ENCODE measurements at places on chromosomes 1 and 21.

DNA sequence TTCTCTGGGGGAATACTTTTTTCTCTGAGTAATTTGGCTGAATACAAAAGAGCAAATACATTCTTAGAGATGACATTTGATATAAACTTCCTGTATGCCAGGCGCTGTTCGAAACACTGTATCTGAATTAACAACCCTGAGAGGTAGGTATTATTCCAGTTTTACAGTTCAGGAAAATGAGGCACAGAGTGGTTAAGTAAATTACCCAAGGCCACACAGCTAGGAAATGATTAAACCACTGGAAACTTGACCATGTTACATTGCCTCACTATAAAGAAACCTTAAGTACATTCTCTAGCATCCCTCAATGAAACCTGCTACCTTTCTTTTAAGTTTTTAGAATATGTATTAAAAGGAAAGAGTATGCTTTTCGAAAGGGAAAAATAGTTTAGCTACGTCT, 54.6 kb downstream of the SMYD2 start:
- no peak for DNase-seq

DNA sequence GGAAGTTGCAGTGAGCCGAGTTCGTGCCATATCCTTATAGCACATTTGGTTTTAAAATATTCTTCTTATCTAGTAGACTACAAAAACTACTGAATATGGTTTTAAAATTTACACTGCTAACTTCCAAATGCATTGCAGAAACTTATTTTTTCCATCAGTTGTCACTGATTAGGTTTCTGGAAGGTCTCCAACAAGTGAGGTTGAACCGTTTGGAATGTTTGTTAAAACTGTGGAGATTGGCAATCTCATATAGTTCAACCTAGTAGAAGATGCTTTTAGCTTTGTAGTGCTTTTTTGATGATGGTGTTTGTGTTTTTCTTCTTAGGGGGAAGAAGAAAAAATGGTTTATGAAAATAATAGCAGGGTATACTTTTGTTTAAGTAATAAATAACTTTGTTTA, 12.9 kb downstream of the CENPF start:
- no peak for DNase-seq

DNA sequence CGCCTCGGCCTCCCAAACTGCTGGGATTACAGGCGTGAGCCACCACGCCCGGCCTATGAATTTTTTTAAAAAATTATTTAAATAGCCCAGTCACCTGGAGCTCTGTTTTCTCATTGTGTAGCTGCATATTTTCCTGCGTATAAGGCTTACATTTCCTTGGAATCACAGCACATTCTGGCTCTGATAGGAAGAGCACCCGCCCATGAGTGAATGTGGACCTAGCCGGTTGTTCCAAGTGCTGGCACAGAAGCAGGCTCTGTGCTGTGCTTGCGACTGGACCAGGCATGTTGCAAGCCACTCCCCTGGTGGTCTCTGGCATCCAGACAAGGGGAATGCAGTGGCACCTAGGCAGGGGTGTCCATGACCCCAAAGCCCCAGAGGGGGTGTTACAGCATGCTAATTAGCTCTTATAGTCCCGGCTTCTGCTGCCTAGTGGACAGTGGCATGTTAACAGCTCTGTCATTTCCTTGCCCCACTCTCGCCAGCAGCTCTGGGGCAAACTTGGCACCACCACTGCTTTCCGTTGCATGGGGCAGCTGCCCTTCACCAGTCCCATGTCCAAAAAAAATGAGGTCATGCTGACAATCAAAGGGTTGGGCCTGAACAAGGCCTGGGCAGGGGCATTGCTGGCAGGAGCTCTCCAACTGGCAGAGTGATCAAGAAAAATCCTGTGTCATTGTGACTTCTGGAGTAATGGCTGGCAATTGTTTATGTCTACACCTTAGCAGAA, 5.2 kb upstream of the VTCN1 start:
- no peak for DNase-seq

DNA sequence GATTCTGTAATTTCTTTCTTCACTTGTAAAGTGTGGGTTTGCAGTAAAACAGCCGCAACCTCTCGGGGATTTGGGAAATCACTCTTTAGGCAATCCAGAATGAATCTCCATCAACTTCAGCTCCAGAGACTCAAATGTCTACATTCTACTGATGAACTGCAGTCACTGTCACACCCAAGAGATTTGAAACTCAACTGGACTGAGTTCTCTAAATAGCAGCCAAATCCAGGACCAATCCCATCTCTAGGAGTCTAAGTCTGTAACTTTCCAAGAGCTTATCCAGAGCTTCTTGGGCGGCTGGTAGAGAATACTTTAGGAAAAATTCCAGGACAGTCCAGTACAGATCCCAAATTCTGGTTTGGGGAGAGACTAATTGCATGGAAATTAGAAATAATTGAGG, 62.9 kb downstream of the ADAMTS1 start:
- no peak for DNase-seq

- DNase-seq, result no peak
These were observed 2.6 kb upstream of the TMEM240 start for GRCh38 chr1:1542766-1543705.

DNA sequence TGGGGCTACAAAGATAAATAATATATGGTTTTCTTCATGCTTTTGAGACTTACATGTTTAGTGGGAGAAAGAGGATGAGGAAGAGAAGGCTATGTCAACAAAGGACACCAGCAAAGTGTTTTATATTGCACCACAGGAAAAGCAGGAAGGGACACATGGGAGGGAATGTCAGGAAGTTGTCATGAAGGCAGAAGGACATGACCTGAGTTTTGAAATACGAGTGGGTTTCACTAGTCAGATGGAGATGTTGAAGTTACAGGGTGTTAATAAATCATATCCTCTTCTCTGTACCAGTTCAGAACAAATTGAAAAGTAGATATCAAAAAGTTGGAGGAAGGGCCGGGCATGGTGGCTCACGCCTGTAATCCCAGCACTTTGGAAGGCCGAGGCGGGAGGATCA, 18.2 kb upstream of the AGO1 start:
- no peak for DNase-seq

DNA sequence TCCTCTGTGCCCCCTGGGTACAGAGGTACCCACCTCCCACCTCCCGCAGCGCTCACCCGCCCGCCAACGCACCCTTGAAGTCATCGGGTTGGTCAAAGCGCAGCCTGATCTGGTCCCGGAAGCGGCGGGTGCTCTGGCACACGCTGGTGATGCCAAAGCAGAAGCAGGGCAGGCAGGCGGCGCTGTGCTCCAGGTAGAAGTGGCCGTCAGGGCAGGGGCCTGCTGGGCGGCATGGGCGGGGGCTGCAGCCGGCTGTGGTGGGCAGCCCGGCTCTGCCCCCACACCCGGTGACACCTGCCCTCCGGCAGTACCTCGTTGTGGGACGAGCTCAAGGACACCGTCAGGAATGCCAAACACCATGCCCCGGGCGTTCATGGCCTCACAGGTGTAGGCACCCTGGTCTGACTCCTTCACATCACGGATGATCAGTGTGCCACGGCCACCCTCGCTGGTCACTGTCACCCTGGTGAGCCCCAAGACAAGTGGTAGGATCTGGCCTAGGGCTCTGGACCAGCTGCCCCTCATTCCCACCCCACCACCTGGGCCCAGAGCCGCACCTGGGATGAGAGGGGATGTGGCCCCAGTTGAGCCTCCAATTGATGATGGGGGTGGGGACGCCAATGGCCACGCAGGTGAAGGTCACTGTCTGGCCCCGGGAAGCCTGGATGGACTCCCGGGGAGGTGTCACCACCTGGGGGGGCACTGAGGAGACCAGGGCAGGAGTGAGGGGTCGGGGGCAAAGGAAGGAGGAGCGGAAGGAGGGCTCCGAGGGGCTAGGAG, 52.5 kb downstream of the HSPG2 start:
- DNase-seq, result no peak

DNA sequence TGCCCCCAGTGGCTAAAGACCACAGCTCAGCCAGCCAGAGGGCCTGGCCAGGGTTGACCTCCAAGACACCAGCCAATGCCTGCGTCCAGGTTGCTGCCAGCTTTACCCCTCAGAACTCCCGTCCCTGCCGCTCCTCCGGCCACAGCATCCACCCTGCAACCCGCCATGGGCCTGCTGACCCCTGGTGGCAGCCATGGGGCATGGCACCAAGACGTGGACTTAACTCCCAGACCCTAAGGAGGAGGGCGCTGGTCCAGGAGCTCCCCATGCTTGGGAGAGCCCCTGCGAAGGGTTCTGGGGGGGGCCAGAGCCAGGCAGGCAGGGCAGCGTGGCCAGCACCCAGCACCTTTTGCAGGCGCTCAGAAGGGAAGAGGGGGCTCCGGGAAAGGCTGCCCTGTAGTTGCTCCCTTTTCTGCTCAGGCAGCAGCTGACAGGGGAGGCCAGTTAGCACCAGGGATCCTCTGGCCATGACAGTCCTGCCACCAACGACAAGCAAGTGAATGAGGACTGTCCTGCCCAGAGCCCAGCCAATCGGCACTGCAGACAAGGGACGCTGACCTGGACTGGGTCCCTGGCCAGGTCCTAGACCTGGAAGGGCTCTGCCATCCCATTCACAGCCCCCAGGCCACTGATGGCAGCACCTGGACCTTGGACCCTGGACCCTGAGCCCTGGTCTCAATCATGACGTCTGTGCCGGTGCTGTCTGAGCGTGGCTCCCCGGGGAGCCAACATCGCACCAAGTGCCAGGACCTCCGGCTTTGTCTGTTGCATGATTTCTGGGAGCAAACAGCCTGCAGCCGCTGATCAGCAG, 246.2 kb downstream of the NPHP4 start:
- DNase-seq, result peak; percentile 20

DNA sequence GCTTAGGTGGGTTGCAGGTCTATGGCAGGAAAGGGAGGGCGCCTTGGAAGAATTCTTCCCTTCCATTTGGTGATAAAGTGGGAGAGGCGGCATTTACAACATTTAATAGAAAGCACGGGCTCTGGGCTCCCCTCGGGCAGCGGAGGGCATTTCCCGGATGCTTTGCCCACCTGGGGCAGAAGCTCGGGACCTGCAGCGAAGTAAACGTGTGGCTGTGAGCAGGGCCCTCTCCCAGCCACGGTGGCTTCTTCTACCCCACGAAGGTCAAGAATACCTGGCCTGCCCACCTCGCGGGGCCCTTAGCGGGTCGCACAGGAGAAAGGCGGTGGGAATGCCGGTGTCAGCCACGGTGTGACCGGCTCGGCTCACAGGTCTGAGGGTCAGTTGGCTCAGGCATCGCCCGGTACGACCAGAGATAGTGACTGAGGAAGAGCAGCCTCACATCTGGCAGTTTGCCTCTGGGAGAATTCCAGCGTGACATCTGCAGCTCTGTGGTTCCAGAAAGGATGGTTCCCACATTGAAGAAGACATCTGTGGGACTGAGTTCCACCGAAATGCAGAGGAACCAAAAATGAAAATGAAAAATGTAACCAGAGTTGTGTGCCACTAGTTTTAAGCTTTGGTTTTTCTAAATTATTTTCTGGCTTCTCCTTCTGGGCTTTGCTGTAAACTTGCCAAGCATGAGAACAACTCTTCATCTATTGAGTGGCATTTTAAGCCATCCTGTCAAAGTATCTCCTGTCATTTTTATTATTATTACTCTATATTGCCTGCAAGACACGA, 720 bp upstream of the F3 start:
- DNase-seq, result no peak
